ENCODE measurements at places on chromosomes 16 and 17. TPM values are rescaled to one million over a fixed set of nuclear protein-coding genes. Genes with fewer than 3 reads are reported as not detected.

The CLEC10A gene
- total RNA-seq: not detected

The NPIPB13 gene
- total RNA-seq: 8.2 TPM

The EPOP gene
- total RNA-seq: 10.6 TPM

The SGCA gene
- total RNA-seq: not detected

The SLC16A6 gene
- 0.16 TPM for total RNA-seq

The CORO6 gene
- 4.4 TPM for total RNA-seq

The ACSM2A gene
- total RNA-seq: 0.09 TPM

The CA5A gene
- not detected for total RNA-seq

The BCAR1 gene
- 25.6 TPM for total RNA-seq

DNA sequence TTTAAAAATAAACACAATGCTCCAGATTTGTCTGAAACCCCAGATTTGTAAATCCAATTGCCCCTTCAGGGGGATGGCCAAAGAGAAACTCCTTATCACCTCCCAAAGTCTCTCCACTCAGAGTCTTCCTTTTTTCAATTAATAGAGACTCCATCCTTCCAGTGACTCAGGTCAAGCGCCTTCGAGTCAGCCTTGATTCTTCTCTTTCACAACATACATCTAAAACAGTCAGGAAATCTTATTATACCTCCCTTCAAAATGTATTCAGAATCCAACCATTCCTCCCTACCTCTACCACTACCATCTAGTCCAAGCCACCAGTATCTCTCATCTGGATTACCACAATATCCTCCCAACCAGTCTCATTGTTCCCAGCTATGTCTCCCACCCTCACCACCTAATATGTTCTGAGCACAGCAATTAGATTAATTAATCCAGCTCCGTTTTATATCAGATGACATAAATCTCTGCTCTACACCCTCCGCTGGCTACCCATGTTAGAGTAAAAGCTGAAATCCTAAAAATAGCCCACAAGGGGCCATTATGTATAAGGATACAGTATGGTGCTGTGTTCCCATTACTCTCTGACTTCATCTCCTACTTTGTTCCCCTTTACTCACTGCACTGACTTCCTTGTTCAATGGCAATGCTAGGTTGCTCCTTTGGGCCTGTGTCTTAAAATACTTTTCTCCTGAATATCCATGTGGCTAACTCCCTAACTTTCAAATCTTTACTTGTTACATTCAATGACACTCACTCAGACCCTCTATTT, 11.8 kb downstream of the SIAH1 start:
- H3K27ac ChIP-seq: no peak overlapping the region
- no peak overlapping the region for H3K4me3 ChIP-seq
- H3K36me3 ChIP-seq: no peaks in the 10 kb centered on the region
- peaks cover 19% of the 10 kb centered on the region for H3K4me1 ChIP-seq
- no peak for DNase-seq

DNA sequence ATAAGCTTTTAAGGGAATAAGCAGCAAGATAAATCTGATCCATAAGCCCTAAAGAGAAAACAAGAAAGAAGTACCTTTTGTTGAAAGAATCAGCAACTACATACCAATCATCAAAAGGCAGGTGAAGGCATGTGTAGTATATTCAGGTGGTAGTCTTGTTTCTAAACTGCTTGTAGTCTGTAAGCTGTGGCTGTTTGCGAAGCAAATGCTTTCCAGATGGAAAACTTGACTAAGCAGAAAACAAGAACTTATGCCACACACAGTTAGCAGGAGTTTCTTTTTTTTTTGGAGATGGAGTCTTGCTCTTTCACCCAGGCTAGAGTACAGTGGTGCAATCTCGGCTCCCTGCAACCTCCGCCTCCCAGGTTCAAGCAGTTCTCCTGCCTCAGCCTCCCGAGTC, 5.7 kb downstream of the CBX1 start:
- H3K4me3 ChIP-seq: no peak overlapping the region
- H3K4me1 ChIP-seq: peaks cover 11% of the 10 kb centered on the region
- H3K27ac ChIP-seq: no peak overlapping the region
- H3K36me3 ChIP-seq: peaks cover 20% of the 10 kb centered on the region
- no peaks in the 10 kb centered on the region for H3K27me3 ChIP-seq

GRCh38 chr16:20333120-20333519, 5.8 kb upstream of the GP2 start:
- no peak overlapping the region for H3K4me3 ChIP-seq
- no peak for DNase-seq
- no peaks in the 10 kb centered on the region for H3K36me3 ChIP-seq
- H3K27ac ChIP-seq: no peak overlapping the region
- H3K27me3 ChIP-seq: peaks cover 4% of the 10 kb centered on the region

- H3K36me3 ChIP-seq: peaks cover 41% of the 10 kb centered on the region
- no peak for DNase-seq
- peaks cover 9% of the 10 kb centered on the region for H3K4me1 ChIP-seq
- H3K27me3 ChIP-seq: no peaks in the 10 kb centered on the region
Observed at GRCh38 chr16:595094-595528, 5.2 kb downstream of the RAB40C start.

GRCh38 chr17:62745806-62746205, 62.3 kb downstream of the MARCHF10 start:
- DNase-seq: no peak
- H3K27ac ChIP-seq: no peak overlapping the region
- no peaks in the 10 kb centered on the region for H3K4me1 ChIP-seq
- peaks cover 50% of the 10 kb centered on the region for H3K27me3 ChIP-seq
- H3K36me3 ChIP-seq: no peaks in the 10 kb centered on the region
- H3K4me3 ChIP-seq: no peak overlapping the region

- 0 out of 3 replicates have a peak, but pooled peaks cover 3% of the 10 kb centered on the region for H3K27me3 ChIP-seq
- H3K4me3 ChIP-seq: no peak overlapping the region
- H3K36me3 ChIP-seq: no peaks in the 10 kb centered on the region
- no peak for DNase-seq
- no peak overlapping the region for H3K27ac ChIP-seq
Observed at GRCh38 chr16:56604966-56605365, 3.4 kb upstream of the MT2A start.

- no peak for DNase-seq
- H3K27me3 ChIP-seq: no peaks in the 10 kb centered on the region
- H3K4me1 ChIP-seq: no peaks in the 10 kb centered on the region
- no peaks in the 10 kb centered on the region for H3K36me3 ChIP-seq
- H3K27ac ChIP-seq: no peak overlapping the region
Observed at GRCh38 chr16:52863000-52863399, 189.7 kb downstream of the CHD9NB start.
